ENCODE measurements at places on chromosomes 5 and 9.

GRCh38 chr9:132760057-132760456, 89.8 kb downstream of the GTF3C4 start:
- no peak for DNase-seq

DNA sequence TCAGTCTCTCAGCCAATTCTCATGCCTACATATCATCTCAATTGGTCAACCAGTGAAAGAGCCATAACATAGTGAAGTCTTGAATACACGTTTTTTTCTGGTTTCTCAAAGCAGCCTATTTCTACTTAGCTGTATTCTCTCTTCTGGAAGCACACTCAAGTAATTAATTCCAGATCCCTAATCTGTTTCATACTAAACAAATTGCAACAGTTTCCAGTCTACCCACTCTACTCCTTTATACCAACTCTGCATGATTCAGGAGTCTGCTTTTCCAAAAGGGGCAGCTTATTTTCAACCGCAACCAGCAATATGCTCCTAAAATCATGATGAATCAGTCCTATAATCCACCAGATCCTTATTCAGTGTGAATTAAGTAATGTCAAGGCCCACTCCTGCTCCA, 211.7 kb downstream of the TLE1 start:
- no peak for DNase-seq

GRCh38 chr5:179800696-179801201, 5.9 kb downstream of the MGAT4B start:
- DNase-seq, result no peak

DNA sequence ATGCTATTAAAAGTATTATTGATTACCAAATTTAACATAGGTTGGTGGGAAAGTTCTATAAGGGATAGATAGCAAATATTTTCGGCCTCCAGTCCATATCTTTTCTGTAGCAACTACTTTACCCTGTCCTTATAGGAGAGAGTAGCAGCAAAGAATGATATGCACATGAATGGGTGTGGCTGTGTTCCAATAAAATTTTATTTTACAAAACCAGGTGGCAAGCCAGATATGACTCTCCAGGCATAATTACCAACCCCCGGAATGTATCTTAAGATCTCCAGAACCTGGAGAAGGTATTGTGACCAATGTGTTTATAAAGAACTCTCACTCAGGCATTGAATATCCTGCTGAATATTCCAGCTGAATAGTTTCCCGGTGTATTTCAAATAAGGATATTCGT, 1461.2 kb downstream of the MAT2B start:
- no peak for DNase-seq

DNA sequence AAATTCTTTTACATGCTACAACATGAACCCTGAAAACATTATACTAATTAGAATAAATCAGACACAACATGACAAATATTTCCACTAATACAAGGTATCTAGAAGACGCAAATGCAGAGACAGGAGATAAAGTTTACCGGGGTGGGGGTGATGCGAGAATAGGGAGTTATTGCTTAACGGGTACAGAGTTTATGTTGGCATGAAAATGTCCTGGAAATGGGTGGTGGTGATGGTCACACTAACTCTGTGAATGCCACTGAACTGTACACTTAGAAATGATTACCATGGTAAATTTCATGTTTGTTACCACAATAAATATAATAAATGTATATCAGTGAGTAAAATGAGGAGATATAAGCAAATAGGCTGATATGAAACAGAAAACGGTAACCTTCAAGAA, 132.7 kb downstream of the DCP2 start:
- DNase-seq, result no peak

DNA sequence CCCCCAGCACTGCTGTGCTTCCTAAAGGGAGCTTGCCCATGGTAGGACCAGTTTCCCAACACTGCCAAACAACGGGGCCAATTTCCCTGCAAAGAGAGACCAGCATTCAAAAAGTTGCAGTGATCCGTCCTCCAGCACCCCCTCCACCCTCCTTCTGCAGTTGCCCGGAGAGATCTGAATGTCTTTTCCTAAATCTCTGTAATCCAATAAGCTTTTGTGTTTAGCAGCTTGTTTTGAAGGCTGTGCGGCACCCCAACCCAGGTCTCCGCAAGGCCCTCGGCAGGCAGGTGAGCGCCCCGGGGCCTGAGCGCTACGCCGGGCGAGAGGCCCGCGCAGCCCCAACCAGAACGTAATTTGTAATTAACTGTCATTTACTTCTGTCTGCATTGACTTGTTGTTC, 366.9 kb upstream of the IRX2 start:
- no peak for DNase-seq

GRCh38 chr5:81748556-81748955, 2.3 kb downstream of the SSBP2 start:
- DNase-seq, result no peak

- DNase-seq, result no peak
Observed at GRCh38 chr5:54756301-54756700, 229.1 kb downstream of the ESM1 start.

- DNase-seq, result no peak
Observed at GRCh38 chr5:59249726-59250125, 643.8 kb downstream of the PDE4D start.

DNA sequence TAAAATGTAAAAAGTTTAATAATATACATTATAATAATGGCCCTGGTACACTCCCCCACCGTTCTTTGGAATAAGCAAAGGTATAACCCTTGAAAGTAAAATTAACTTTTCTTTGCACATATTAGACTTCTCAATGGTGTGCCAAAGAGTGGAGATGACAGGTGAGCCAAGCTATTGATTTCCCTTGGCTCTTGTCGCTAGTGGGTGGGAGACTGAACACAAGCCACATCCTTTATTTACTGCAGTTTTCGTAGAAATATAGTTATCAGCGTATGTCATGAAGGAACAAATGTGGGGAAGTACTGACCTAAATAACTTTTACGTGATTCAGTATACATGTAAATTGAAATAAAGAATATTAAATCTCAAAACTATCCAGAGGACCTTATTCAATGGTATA, 549.3 kb downstream of the RAB3C start:
- no peak for DNase-seq

GRCh38 chr9:117231012-117231411, 183.8 kb downstream of the ASTN2 start:
- DNase-seq, result no peak

DNA sequence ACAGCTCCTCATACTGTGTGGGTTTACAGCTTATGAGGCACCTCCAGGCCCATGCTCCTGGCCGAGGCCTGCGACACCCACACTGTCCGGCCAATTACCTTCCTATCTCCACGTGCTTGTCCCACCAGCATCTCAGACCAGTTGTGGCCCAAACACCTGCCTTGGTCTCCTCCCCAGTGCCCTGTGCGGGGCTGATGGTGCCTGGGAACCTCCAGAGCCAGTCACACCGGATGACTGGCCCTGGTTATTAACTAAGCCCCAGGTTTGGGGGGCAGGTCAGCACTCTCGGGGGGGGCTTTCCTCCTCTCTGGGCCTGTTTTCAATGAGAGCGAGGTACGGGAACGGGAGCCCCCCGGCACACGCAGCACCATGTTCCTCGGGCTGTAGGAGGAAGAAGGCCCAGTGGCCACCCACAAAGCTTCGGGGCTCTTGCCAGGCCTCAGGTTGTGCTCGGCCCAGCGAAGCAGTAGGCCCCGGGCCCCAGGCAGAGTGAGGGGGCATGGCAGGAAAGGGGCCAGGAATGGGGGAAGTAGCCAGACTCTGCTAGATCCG, 76.0 kb upstream of the PHYKPL start:
- no peak for DNase-seq

DNA sequence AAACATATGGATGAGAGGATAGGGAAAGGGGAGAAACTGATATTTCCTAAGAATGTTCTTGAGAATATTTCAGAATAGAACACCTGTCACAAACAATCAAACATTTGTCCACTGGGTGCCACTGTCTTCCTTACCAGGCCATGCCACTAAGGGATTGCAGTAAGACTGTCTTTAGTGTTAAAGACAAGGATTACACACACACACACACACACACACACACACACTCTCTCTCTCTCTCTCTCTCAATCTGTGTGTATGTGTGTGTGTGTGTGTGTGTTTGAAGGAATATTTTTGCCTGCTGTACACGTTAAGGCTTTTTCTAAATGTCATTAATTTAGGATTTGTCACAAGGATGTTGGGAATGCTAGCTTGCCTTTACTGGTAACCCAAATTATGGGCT, 54.4 kb downstream of the CCDC192 start:
- DNase-seq, result no peak

GRCh38 chr9:128771094-128771721, 519 bp downstream of the ZER1 start:
- no peak for DNase-seq

DNA sequence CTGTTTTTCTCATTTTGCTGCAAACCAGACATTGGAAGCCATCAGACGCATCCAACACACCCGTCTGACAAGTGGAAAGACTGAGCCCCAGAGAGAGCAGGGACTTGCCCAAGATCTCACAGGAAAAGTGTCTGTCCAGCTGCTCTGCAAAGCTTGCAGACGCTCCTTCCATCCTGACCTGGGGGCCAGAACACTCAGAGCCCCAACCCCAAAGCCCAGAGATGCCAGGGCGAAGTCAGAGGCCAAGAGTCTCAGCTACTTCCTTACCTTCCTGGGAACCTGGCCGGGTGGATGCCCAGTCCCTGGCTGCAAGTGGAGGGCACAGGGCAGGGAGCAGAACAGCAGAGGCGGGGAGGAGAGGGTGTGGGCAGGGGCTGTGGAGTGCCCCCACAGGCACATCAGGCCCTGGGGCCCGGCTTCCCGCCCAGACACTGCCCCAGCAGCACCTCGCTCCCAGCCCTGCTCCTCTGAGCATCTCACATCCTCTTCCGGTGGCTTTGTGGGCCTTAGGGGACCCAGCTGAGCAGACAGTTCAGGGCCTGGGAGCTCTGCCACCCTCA, 9.7 kb upstream of the RALGDS start:
- no peak for DNase-seq

GRCh38 chr5:11104651-11105112, 343.6 kb upstream of the DAP start:
- no peak for DNase-seq

DNA sequence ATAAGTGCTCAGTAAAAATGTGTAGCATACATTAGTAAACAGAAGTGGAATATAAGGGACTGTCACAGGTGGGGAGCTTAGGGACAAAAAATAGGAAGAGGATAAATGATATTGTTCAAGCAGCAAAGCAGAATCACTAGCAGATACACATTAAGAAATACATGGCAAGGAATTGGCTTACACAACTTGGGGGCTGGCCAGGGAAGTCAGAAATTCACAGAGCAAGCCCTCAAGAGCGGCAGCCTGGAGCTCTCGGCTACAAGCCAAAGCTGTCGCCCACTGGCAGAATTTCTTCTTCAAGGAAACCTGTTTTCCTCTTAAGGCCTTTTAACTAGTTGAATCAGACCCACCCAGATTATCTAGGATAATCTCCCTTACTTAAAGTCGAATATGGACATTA, 73.0 kb upstream of the SMIM23 start:
- DNase-seq, result no peak

GRCh38 chr9:18366184-18366583, 107.8 kb upstream of the ADAMTSL1 start:
- no peak for DNase-seq

DNA sequence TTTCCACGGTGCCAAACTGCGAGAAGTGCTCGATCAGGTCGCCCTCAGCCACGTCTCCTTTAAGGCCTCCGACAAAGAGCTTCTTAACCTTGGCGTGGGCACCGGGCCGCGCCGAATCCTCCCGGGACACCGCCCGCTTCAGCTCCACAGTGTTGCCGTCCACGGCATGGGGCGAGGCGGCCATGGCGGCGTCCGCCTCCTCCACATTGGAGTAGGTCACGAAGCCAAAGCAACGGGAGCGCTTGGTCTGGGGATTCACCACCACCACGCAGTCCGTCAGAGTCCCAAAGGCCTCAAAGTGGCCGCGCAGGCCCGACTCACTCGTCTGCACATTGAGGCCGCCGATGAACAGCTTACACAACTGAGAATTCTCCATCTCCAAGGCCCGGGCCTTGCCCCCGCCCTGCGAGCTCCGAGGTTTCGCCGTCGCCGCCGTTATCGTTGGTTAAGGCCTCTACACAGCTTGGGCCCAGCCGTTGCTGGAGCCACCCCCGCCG, 424 bp downstream of the HNRNPA0 start:
- no peak for DNase-seq

DNA sequence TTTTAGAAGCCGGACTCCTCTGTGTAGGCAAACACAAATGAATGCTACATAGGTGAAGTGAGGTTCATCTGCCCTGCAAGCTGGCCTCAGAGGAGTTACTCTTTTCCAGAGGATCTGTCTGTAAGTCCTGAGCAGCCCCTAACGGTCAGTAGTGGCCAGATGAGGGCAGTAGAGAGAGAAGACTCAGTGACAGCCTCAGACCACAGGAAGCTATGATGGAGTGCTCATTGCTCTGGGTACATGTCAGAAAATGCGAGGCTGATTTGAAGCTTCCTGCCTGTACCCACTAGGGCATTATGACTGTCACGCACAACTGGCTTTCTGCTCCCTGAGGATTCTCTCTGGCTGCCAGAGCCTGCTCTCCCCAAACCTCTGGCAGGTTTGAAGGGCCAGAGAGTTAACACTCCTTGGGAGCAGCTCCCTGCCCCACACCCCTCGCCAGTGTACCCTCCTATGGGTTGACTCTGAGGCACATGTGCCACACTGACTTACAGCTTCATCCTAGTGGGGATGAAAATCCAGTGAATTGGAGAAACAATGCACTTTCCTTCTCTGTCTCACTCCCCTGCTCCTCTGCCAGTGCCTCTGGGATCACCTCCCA, 141.5 kb downstream of the GABRG2 start:
- peak; percentile 10 for DNase-seq

GRCh38 chr9:86695910-86696424, 251.3 kb downstream of the GAS1 start:
- no peak for DNase-seq

DNA sequence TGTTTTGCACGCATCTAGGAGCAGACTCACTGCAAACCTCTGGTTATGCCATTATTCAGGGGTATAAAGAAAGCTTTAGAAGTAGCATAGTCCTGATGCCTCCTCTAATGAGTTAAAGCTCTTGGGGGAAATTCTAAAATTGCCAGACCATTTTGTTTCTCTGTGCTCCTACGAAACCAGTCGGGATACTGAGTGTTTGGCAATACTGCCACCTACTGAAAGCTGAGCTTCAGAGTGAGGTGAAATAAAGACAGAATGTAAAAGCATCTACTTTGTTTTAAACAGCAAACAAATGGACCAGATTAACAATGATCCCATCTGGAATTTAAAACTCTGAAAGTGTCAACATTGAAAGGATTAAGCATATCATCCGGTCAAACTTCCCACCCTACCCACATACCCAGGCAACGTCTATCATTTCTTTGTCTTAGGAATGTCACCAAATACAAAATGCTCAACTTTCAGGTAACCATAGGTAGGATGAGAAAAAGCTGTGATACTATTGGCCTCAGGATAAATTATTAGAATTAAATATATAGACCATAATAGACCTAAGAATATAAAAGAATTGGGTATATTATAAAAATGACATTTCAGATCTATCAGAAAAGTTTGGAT, 77.8 kb upstream of the SHISAL2B start:
- no peak for DNase-seq

- DNase-seq, result no peak
Observed at GRCh38 chr5:34672196-34672595, 16.1 kb downstream of the RAI14 start.

- DNase-seq, result no peak
Observed at GRCh38 chr9:126436545-126437267, 110.1 kb downstream of the MVB12B start.

Measured in stimulated activated naive CD8-positive, alpha-beta T cell treated with anti-CD3 and anti-CD28 coated beads, Interleukin-15, amount 100 ng/mL, for 72 hours (primary cell).